ENCODE measurements at places on chromosomes 7 and 10.

DNA sequence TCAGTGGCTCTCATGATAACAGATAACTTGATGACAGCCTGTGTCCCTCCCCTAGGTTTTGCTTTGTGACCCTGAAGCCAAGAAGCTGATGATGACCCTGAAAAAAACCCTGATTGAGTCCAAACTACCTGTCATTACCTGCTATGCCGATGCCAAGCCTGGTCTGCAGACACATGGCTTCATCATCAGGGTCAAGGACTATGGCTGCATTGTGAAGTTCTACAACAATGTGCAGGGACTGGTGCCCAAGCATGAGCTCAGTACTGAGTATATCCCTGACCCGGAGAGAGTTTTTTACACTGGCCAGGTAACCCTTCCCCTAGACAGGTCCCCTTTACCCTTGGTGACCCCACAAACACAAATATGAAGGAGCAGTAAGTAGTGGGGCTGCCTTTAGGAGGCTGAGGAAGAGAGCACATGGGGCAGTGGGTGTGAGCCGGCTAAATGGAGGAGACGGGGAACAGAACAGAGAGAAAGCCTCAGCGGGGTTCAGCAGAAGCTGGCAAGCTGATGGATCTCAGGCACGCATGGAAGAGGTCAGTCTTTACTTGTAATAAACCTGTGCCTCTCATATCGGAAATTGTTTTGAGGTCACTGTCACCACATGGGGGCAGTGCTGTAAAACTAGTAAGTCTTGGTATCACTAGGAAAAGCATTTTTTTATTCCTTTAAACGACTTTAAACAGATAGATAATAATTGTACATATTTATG, 20.2 kb downstream of the PDCD11 start:
- peak; percentile 58 for DNase-seq

GRCh38 chr7:23003505-23004246, 10.3 kb downstream of the HYCC1 start:
- DNase-seq = no peak

DNA sequence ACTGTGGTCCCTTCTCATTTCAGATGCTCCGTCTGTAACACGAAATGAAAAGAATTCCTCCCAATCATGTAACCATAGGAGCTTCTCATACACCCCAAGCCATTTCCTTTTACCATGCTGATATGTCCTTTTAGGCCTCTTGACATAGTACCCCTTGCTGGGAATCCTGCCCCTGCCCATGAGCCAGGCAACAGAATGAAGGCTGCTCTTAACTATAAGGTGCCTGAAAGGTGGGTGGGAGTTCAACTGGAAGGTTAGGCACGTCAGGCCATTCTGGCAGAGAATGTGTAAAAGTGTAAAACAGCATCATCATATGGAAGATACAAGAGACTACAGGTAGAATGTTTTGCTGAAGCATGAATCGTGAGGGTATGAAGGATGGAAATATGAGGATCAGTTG, 22.5 kb downstream of the IL2RA start:
- no peak for DNase-seq

GRCh38 chr10:129259128-129259815, 207.8 kb upstream of the MGMT start:
- DNase-seq = no peak

- no peak for DNase-seq
Observed at GRCh38 chr7:116407165-116407564, 92.4 kb upstream of the CAV2 start.

DNA sequence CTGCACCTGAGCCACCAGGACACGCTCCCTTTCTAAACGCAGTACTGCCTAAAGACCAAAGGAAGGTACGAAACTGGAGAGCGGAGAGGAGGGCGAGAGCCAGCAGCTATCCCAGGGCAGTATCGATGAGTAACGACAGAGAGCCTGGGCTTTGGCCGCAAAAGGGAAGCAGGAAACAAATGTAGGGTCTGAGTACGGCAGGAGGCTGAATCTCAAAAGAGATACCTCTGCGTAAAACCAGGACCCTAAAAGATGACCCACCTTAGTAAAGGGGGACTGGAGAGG, 20.4 kb downstream of the PARP12 start:
- DNase-seq = no peak

GRCh38 chr10:27030060-27030459, 70.2 kb downstream of the ANKRD26 start:
- no peak for DNase-seq

GRCh38 chr7:29350351-29350750, 155.8 kb downstream of the CHN2 start:
- DNase-seq = no peak

DNA sequence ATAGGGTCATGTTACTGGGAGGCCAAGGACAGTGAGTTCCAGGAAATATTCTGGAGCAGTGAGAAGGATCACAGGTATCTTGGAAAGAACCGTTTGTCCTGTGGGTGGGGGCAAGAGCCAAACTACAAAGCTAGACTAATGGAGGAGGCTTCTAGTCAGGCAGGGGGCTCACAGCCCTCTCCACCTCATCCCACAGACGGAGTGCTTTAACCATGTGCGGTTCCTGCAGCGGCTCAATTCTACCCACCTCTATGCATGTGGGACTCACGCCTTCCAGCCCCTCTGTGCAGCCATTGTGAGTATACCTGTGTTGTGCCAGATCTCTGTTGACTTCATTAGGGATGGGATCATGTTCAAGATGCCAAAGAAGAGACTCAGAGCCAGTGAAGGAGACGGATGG, 8.1 kb downstream of the SEMA4G start:
- DNase-seq = no peak

GRCh38 chr7:3246127-3246526, 54.9 kb upstream of the SDK1 start:
- no peak for DNase-seq

- no peak for DNase-seq
Observed at GRCh38 chr7:2818653-2819052, 25.5 kb downstream of the GNA12 start.

DNA sequence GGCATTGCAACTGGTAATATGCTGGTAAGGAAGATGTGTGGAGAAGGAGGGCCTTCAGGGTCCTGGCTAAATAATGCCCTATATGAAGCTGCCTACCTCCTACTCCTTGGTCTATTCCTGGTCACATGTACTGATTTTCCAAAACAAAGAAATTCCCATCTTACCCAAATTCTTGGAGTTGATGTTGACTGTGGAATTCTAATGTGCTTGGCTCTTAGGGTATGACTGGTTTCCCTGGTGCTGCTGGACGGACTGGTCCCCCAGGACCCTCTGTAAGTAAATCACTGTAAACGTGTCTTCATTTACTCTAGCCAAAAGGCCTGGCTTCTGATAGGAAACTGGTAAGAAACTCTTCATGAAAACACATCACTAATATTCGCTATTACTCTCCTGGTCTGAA, 27.0 kb downstream of the COL1A2 start:
- no peak for DNase-seq

Measured in HCT116 (cell line).